Naive thymus-derived CD4-positive, alpha-beta T cell (primary cell): ENCODE measurements at places on chromosomes 1 and 21. TPM values are rescaled to one million over a fixed set of nuclear protein-coding genes. Genes with fewer than 3 reads are reported as not detected.

PSMD4 gene
- total RNA-seq = 126 TPM

TTC22 gene
- 9.8 TPM for total RNA-seq

OR2L3 gene
- not detected for total RNA-seq

A3GALT2 gene
- total RNA-seq = not detected

ATP6V0B gene
- 47.3 TPM for total RNA-seq

RCOR3 gene
- total RNA-seq = 42.3 and 51.0 TPM in 2 replicates

C1orf87 gene
- total RNA-seq = not detected

TLCD4 gene
- total RNA-seq = not detected

CLK2 gene
- 137 TPM for total RNA-seq

RHD gene
- not detected for total RNA-seq

GBP7 gene
- 0.13 TPM for total RNA-seq

C1orf210 gene
- not detected for total RNA-seq

FCRL1 gene
- total RNA-seq = 0.57 TPM

FAM72D gene
- not detected for total RNA-seq

RHOU gene
- 1.8 TPM for total RNA-seq
